ENCODE measurements at places on chromosomes 3 and 15.

GRCh38 chr3:130779031-130779430 is 32.4 kb upstream of the PIK3R4 start:
- no peak for ATAC-seq

DNA sequence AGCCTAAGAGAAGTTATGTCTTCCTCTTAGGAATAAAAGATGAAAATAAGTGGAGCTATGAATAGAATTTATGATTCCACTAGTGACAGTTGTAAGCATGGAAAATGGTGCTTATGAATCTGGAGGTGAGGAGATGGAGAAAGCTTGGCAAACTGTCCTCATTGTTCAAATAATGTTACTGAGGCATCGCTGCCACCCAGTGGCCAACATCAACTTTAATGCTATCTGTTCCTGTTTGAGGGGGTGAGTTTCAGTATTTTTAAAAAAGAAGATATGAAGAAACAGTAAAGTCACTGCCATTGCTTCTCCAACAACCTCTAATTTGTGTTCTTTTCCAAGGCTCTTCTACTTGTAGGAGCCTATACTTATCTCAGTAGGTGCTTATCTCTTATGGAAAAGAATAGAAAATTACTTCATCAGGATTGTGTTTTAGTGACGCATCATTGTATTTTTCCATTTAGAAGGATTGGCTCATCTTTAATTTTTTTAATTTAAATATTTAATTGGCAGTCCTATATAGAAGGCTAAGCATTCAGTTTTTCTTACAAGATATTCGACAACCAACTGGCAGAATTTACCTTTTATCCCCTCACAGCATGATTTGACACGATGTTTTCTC is 260.4 kb upstream of the P2RY1 start:
- ATAC-seq: peak; percentile 62

DNA sequence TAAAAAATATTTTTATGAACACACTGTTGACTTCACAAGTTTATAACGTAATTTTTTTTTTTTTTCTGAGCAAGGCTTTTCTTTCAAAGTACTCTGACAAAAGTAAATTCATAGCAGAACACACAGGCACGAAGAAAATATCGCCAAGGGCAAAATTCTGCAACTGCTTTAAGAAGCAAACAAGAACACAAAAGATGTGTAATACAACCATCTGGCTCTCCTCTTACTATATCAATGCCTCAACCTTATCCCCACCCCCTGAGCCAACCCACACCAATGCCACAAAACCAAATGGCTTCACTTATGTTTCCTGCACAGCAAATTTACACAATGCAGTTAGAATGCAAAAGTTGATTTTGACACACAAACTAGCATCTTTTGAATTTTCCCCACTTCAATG is 274.2 kb downstream of the FOXP1 start:
- ATAC-seq: no peak

GRCh38 chr3:173846584-173846983 is 449.0 kb downstream of the NLGN1 start:
- ATAC-seq: no peak

- no peak for ATAC-seq
Measured at GRCh38 chr15:98917417-98917816, 90.2 kb downstream of the PGPEP1L start.

- peak; percentile 76 for ATAC-seq
Measured at GRCh38 chr15:64894395-64895056, 17.2 kb upstream of the ANKDD1A start.

- ATAC-seq: no peak
Measured at GRCh38 chr15:83445643-83446042, 1.5 kb upstream of the SH3GL3 start.

DNA sequence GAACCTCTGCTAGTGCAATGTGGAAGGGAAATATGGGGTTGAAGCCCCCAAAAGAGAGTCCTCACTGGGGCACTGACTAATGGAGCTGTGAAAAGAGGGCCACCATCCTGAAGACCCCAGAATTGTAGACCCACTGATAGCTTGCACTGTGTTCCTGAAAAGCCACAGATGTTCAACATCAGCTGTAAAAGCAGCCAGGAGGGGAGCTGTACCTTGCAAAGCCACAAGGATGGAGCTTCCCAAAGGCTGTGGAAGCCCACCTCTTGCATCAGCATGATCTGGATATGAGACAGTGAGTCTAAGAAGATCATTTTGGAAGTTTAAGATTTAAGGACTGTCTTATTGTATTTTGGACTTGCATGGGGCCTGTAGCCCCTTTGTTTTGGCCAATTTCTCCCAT is 125.8 kb upstream of the TGFBR2 start:
- no peak for ATAC-seq

- no peak for ATAC-seq
Measured at GRCh38 chr15:51223771-51224229, 114.6 kb downstream of the CYP19A1 start.

GRCh38 chr15:94477913-94478553 is 246.7 kb downstream of the MCTP2 start:
- no peak for ATAC-seq

DNA sequence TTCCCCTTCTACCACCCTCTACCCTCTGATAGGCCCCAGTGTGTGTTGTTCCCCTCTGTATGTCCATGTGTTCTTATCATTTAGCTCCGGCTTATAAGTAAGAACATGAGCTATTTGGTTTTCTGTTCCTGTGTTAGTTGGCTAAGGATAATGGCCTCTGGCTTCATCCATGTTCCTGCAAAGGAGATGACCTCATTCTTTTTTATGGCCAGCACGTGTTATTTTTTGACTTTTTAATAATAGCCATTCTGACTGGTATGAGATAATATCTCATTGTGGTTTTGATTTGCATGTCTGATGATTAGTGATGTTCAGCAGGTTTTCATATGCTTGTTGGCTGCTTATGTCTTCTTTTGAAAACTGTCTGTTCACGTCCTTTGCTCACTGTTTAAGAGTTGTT is 63.1 kb upstream of the NPHP3 start:
- ATAC-seq: no peak

DNA sequence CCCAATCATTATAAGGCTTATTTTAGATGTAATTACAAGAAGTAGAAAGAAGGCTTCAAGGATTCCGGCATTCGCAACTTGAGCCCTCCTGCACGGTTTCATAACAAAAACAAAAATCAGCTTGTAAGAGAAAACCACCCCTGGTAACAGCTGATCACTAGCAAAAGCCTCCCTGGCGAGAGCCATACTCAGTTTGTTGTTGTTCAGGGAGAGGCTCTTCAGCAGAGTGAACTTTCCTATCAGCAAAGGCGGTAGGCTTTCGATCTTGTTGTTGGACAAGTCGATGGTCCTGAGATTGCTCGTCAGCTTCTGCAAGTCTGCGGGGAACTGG is 710 bp downstream of the LRRC57 start:
- peak; percentile 21 for ATAC-seq

- ATAC-seq: no peak
Measured at GRCh38 chr15:29065571-29065970, 179.8 kb downstream of the APBA2 start.

DNA sequence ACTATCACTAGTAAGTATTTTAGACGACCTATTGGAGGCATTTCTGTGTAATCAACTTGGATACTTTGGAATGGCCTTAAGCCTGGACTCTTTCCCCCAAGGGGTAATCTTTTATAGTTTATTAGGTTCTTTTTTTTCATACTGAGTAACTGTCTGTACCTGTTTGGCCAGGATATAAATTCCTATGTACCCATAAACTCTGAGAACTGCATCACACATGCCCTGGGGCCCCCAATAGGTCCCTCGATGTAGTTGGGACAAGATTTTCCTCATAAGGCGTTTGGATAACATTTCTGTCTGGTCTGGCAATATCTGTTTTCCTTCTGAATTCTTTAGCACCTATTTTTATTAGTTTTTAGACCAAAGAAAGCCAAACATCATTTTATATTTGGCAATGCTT is 86.4 kb upstream of the WNT7A start:
- ATAC-seq: no peak

DNA sequence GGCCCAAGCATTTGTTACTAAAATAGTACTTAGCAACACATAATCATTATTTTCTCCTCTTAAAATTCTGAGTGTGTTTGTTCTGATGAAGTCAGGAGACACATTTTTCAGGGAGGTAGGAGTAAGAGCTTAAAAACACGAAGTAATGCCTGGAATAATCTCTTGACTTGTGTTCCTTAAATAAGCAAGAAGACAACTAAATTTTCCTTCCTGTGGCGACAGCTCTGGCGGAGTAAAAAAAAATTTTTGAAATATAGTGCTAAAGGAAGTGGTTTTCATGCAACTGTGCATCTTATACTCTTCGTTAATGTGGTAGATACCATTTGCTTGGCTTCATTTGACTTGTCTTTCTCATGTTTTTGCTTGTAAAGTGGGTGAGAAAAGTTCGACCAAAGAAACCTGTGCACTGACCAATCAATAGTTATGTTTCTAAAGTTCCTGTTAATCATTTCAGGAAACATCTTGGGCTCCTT is 11.1 kb upstream of the MBNL1 start:
- peak; percentile 86 for ATAC-seq

DNA sequence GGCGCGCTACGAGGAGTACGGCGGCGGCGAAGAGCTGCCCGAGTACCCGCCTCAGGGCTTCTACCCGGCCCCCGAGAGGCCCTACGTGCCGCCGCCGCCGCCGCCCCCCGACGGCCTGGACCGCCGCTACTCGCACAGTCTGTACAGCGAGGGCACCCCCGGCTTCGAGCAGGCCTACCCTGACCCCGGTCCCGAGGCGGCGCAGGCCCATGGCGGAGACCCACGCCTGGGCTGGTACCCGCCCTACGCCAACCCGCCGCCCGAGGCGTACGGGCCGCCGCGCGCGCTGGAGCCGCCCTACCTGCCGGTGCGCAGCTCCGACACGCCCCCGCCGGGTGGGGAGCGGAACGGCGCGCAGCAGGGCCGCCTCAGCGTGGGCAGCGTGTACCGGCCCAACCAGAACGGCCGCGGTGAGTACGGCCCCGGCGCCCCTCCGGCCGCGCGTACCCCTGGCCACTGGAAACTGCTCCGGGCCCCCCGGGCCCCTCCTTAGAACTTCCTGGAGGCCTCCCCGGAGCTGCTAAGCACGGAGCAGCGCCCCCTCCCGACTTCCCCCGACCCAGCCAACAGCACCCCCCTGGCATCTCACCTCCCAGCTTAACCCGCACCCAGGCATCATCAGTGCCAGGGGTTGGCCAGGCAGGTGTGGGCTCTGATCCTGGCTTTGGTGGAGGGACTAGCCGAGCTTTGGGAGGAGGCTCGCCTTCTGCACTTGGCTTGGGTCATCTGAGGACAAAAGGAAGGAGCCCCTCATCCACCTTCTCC is 1.4 kb downstream of the LOXL1 start:
- peak; percentile 88 for ATAC-seq

All from stimulated activated memory B cell treated with anti-CD40 and anti-IgM and Interleukin-4, amounts not matched to agents 10 μg/mL and 1 μg/mL and 100 μg/mL, for 72 hours (primary cell).